ENCODE measurements at places on chromosomes 12 and 14. TPM values are rescaled to one million over a fixed set of nuclear protein-coding genes. Genes with fewer than 3 reads are reported as not detected.

Gene ESR2
- total RNA-seq, result under 0.01 TPM

Gene CLEC12A
- not detected for total RNA-seq

Gene CLEC14A
- total RNA-seq, result 84.2 TPM

Gene OR6C76
- not detected for total RNA-seq

Gene CABP1
- total RNA-seq, result not detected

Gene SLC7A7
- total RNA-seq, result 1.9 TPM

Gene SMIM41
- under 0.01 TPM for total RNA-seq

Gene KRT2
- not detected for total RNA-seq

Gene DCD
- not detected for total RNA-seq

Gene COQ6
- total RNA-seq, result 18.8 TPM

Gene SH2B3
- 42.0 TPM for total RNA-seq

Gene LRRC10
- total RNA-seq, result not detected

Gene RBP5
- 0.26 TPM for total RNA-seq

Gene NRIP2
- total RNA-seq, result not detected

Gene OR10AD1
- total RNA-seq, result not detected

Gene LRTM2
- not detected for total RNA-seq

Gene FRMD6
- total RNA-seq, result 205 TPM

Gene CAPZA3
- total RNA-seq, result not detected

Gene STXBP6
- 34.5 TPM for total RNA-seq

Gene ORAI1
- total RNA-seq, result 14.7 TPM

Measured in dermis microvascular lymphatic vessel endothelial cell (primary cell).